ENCODE measurements at places on chromosomes 13 and 19.

- no peak for DNase-seq
These were observed 150.7 kb upstream of the SOX1 start for GRCh38 chr13:111916201-111916600.

DNA sequence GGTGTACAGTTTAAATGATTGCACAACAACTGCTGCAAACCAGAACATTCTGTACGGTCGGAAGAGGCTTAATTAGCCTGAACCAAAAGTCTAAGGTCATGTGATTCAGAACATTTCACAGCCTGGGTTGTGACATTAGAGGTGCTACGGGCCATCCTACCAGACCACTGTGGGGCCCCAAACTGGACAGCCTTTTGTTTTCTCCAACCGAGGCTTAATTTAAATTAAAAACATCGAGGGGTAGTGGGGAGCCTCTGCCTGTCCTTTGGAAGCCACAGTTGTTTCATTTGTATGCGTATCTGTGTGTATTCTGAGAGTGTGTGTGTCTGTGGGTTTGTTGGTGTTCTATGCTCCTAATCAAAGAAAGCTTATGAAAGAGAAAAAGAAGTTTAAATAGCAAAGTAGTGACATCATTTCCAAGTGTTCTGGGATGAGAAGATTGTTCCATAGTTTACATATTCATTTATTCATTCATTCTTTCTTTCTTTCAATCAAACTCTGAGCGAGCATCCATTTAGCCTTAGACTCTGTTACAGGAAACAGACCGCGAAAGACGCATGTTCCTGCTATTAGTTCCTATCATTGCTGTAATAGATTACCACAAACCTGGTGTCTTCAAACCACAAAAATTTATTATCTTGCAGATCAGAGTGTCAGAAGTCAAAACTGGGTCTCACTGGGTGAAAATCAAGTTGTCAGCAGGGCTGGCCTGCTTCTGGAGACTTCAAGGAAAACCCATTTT, 444.8 kb downstream of the FOXO1 start:
- peak; percentile 78 for DNase-seq

GRCh38 chr13:78596399-78596735, 7.0 kb downstream of the POU4F1 start:
- no peak for DNase-seq

DNA sequence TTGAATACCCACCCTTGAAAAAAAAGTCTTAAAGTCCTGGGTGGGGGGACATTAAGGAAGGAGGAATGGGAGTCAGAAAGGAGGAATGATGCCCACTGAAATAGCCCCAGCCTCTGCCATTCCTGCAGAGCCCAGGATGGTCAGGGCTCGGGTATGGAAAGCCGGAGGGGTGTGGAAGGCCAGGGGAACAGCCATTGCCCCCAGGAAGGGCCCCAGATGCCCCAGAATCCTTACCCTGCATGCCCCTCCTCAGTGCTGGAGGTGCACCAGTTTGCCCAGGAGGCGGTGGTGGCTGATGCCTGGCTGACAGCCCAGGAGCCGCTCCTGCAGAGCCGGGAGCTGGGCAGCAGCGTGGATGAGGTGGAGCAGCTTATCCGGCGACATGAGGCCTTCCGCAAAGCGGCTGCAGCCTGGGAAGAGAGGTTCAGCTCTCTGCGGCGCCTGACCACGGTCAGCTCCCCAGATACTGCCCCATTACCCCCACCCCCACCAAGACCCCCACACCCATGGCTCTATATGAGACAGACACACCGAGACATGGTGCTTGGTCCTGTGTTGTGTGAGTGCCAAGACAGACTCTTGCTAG, 10.7 kb upstream of the SHKBP1 start:
- DNase-seq = no peak

DNA sequence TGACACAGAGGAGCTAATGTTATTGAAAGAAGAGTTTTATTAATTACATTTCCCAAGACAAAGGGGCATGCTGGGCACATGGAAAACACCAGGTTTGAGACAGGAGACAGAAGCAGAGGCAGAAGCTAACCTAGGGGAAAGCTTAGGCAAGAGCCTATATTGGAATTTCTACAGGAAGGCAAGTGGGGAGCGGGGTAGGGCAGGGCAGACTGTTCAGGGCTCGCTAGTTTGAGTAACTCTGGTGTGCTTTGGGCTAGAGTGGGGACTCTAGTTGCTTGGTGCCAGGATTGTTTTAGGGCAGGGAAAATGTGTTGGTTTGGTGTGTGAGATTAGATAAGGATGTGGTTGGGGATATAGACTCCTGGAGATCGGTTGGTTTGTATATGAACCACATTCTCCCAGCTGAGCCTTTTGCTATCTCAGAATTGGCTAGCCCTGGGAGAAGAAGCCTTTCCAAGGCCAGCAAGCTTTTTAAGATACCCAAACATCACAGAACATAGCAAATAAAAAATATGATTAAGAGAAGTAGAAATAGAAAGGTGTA, 8.4 kb upstream of the UFM1 start:
- DNase-seq = no peak

- no peak for DNase-seq
These were observed 461 bp upstream of the TM9SF2 start for GRCh38 chr13:99500839-99501183.

- no peak for DNase-seq
These were observed 30.1 kb downstream of the CCDC8 start for GRCh38 chr19:46383171-46383815.

GRCh38 chr13:102721800-102722231, 27.0 kb upstream of the METTL21C start:
- peak; percentile 32 for DNase-seq

DNA sequence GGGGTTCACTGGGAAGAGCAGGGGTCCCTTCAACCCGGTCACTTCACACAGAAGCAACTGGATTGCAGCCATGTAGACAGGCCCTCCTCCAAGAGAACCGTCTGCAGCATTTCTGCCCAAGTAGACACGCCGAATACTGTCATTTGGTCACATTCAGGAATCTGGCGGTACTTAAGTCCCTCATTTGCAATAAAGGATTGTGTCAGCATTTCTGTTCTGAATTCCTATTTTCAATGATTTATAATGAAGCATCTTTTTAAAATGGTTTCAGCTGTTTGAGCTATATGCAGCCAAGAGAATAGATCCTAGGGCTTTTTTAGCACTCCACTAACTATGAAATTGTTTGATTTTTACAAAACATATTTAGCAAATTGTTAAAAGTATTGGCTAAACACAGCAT, 143.5 kb upstream of the SOX1 start:
- DNase-seq = no peak

DNA sequence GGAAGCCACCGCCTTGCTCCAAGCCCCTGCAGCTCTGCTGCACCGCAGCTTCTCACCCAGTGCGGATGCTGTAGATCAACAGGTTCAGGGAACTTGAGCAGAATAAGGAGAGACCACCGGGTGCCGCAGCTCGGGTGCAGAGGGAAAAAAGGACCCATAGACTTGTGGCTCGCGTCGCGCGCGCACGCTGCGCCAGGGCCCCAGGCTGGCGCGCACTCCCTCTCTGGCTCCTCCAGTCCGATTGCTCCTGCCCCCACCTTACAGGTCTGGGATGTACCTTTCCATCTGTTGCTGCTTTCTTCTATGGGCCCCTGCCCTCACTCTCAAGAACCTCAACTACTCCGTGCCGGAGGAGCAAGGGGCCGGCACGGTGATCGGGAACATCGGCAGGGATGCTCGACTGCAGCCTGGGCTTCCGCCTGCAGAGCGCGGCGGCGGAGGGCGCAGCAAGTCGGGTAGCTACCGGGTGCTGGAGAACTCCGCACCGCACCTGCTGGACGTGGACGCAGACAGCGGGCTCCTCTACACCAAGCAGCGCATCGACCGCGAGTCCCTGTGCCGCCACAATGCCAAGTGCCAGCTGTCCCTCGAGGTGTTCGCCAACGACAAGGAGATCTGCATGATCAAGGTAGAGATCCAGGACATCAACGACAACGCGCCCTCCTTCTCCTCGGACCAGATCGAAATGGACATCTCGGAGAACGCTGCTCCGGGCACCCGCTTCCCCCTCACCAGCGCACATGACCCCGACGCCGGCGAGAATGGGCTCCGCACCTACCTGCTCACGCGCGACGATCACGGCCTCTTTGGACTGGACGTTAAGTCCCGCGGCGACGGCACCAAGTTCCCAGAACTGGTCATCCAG, 964 bp downstream of the PCDH17 start:
- DNase-seq = no peak

- DNase-seq = no peak
These were observed 189.2 kb downstream of the DLEU7 start for GRCh38 chr13:50654331-50654730.

DNA sequence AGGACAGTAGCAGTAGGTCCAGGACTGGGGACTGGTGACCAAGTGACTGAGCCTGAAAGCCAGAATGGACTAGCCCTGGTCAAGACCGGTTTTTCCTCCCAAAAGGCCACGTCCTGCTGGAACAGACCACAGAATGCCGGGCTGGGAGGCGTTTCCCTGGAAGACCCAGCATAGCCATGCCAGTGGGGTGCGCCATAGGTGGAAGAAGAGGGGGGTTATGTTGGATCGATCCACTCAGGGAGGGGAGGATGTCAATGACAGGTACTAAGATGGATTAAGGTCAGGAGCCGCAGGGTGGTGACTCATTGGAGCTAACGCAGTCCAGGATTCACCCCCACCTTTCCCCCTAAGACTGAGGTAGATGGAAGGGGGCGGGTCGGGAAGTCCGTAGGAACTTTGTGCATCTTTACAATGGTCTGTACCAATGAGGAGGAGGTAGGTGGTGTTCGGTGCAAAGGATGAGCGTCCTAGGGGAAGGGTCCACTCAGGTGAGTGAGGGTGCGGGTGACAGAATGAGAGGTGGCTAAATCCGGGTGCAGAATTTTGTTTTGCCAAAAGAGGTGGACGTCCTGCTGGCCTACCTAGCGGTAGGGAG, 21.0 kb downstream of the VASP start:
- DNase-seq = no peak

DNA sequence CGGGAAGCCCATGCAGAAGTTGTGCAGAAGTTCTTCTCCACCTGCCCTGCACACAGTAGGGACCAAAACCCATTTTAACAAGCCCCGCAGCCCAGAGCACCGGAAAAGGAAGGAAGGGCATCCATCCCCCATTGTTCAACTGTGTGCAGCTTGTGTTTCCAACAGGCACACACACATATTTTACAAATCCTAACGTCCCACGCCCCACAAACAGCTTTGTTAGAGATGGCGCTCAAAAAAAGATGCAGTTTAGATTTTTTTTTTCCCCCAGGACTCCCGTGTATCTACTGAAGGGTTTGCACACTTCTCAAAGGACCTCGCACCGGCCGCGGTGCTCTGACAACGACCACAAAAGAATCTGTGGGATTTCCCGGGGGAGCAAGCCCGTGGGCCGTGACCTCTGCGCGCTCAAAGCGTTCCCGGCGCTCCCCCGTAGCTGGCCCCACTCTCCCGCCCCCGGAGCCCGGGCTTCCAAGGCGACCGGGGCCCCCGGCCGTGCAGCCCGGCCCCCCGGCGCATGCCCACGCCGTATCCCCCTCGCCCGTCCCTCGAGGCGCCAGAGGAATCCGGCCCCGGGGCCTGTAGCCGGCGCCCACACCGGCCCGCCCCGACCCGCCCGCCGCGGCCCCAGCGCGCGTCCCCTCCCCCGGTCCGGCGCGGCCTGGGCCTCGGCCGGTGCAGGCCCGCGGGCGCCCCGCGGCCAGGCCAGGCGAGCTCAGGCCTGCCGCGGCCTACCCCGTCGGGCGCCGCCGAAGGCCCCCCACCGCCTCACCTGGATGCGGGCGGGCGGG, 523 bp downstream of the ELAVL1 start:
- DNase-seq = peak; percentile 29

DNA sequence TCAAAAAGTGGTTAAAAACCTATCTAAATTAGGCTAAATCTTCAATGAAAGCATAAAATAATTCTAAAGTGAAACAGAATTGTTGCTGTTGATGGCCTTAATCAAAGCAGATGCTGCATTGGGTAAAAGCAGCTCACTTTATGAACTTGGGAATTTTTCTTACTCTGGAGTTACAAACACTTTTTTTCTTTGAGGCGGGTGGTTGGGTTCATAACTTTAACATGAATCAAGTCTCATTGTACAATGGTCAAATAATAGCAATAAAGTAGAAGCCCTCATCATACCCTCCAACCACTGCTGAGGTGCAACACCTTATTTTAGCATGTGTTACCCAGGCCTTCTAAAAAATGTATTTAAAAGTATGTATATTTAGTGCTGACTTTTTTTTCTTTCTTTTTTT, 29.1 kb downstream of the NUP58 start:
- DNase-seq = no peak

DNA sequence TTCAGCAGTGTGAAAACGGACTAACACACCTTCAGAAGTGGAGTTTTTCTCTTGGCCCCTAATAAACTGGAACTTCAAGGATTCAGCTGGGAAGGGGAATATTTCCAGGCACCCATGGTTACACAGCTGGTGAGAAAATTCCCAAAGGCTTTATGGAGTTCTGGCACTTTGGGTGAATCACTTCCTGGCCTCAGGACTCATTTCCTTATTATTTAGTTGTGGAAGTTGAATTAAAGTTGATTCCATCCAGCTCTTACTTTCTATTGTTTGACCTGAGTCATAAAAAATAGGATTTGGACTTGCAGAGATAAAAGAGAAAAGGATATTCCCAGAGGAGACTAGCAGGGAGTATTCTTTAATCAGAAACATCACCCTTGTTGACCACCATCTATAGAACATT, 882.1 kb downstream of the UQCRFS1 start:
- no peak for DNase-seq

GRCh38 chr13:40170091-40170490, 496.4 kb downstream of the FOXO1 start:
- no peak for DNase-seq

DNA sequence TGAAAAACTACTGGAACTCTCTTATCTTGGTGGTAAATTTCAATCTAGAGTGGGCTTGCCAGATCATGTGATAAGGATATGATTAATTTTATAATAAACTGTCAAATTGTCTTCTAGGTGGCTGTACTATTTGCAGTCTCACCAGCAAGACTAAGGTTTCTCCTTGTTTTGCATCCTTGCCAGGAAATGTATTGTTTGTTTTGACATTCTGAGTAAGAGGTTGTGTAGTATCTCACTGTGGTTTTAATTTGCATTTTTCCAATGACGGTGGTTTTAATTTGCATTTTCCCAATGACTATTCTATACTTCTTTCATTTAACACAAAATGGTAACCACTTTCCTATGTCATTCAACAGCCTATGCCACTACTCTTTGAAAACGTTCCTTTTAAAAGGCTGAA, 2.0 kb downstream of the CAB39L start:
- DNase-seq = no peak

GRCh38 chr19:29714953-29715700, at the start of gene C19orf12:
C19orf12 (minus strand) TSS chr19:29715261; CDS start chr19:29708413, 6,848 bp downstream.
- DNase-seq = peak; percentile 63

- DNase-seq = no peak
These were observed 6.3 kb upstream of the F10 start for GRCh38 chr13:113116206-113116800.

- no peak for DNase-seq
These were observed 70.1 kb downstream of the NALCN start for GRCh38 chr13:101346161-101346560.

GRCh38 chr13:103130681-103131210, 64.5 kb upstream of the SLC10A2 start:
- DNase-seq = no peak

GRCh38 chr13:20006206-20006605, 47.7 kb downstream of the ZMYM2 start:
- no peak for DNase-seq
